ENCODE measurements at places on chromosomes 5 and 9.

- no peak for DNase-seq
Observed at GRCh38 chr5:173941758-173942401, 47.1 kb upstream of the C5orf47 start.

DNA sequence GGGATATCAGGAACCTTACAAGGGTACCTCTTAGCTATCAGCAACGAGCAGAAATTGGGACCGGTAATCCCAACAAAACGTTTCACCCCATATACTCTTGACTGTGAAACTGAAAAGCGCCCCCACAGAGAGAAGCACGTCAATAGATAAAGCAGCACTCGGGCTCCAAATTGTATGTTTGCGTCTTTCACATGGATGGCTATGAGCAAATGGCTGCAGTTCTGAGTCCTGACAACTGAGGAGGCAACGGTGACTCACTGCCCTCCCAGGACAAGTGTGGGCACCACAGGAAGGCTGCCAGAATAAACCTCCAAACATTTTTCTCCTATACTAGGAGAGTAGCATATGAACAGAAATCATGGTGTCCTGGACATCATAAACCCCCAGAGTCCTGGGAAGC is 36.6 kb downstream of the SEMA4D start:
- peak; percentile 1 for DNase-seq

- DNase-seq: no peak
Observed at GRCh38 chr9:21800931-21801682, 1.3 kb upstream of the MTAP start.

- no peak for DNase-seq
Observed at GRCh38 chr9:81886665-81887064, 41.6 kb upstream of the SPATA31D4 start.

- DNase-seq: no peak
Observed at GRCh38 chr5:180326989-180327565, 26.1 kb downstream of the GFPT2 start.

DNA sequence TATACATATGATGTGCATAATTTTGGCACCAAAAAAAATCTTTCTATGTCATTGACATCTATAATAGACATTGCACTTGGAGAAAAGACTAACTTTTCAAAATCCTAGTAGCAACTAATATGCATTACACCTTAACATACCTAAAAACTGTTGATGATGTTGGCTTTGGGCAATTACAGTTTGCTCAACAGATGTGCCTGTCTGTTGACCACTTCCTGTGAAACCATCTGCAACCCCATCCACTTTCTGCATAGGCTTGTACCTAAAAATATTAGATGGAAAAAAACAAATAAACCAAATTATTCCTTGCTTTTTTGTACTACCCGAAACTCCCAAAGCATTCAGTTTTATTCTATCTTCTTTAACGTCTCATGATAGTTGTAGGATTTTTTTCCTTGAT is 248.6 kb downstream of the RFX3 start:
- no peak for DNase-seq

GRCh38 chr5:35488791-35489190 is 128.9 kb upstream of the SPEF2 start:
- no peak for DNase-seq

DNA sequence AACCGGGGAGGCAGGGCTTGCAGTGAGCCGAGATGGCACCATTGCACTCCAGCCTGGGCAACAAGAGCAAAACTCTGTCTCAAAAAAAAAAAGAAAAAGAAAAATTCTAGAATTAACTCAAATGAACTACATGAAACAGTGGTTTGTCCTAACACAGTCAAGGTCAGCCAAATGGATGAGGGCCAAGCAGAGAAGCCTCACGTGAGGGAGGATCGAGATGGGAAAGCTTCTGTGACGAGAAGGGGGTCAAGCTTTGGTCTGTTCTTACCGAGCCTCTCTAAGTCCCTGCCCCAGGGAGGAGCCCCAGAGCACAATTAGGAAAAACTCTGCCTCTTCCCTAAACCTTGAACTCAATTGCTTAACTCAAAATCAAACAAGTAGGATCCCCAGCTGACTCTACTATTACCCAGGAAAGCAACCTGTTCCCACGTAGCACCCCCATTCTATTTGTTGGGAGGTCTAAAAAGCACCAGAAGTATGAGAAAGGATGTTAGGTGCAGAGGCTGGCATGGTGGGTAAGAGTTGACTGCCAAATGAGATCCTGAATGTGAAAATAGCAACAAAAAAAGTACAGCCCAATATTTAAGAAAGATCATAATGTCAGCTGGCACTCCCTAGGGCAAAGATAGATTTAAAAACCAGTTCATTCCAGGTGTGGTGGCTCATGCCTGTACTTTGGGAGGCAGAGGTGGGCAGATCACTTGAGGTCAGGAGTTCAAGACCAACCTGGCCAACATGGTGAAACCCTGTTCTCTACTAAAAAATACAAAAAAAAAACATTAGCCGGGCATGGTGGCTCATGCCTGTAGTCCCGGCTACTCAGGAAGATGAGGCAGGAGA is 7.2 kb downstream of the ALDH7A1 start:
- no peak for DNase-seq

DNA sequence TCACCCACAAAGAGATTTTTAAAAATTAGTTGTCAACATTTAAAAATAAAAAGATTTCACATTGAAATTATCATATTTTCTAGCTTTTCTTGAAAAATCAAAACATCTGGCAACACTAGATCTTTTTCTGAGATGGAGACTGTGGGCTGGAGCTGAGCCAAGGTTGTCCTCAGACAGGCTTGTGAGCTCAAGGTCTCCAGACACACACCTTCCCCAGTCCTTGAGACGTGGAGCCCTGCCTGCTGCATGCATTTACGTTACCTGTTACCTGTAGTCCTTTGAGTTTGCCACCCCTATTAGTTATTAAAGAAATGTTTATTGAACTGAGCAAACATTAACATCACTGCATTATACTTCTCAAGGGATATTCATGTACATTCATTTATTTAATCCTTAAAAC is 87.5 kb upstream of the TLE1 start:
- DNase-seq: no peak

- no peak for DNase-seq
Observed at GRCh38 chr9:95048225-95049087, 269.1 kb downstream of the FANCC start.

- DNase-seq: no peak
Observed at GRCh38 chr5:176538230-176538988, 1.2 kb upstream of the RNF44 start.

DNA sequence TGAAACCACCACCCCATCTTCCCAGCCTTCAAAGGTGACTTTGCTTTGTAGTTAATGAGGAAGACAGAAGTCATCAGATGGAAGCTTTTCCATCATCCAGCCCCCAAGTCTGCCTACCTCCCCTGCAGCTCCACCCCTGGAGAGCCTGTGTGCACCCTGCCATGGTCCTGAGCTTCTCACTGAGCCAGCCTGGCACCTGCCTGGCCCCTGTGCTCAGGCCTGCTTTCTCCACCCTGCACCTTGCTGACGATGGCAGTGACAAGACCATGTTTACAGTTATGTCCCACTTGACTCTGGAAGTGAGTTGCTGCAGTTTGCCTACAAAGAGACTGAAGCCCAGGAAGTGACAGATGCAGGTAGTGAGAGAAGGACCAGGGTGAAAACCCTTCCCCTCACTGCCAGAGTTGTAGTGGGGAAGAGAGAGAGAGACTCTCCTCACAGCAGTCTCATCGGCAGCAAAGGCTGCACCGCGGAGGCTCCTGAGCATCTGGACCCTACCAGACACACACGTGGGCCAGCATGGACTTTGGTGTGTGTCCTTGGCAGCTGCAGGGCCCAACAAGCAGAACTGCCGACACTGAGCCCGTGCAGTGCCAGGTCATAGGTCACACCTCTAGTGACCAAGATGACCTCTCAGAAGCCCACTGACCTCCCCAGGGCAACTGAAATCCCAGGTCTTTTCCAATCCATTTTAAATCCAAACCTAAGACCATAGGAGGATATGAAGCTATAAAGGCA is 107.1 kb downstream of the CACNA1B start:
- no peak for DNase-seq

DNA sequence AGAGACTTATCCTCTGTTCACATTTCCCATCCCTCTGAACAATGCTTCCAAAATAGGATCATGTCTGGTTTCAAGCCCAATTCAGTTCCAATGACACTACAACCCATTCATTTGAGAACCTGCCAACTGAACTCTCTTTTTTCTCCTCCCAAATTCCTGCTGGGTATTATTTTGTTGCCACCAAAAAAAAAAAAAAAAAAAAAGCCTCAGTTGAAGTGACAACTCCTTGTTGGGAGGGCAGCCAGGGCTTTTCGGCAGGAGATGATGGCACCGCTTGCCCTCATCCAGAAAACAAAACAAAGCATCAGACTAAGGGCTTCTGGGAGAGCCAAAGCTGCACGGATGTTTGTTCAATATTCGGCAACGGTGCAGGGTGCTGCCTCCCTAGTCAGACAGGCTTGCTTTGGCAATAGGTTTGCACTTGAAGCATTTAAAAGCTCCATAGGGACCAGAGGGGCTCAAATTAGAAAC is 30.6 kb upstream of the TRIM32 start:
- no peak for DNase-seq

- DNase-seq: no peak
Observed at GRCh38 chr5:66694036-66694435, 97.8 kb downstream of the MAST4 start.

GRCh38 chr9:113137196-113138168 is 13.3 kb upstream of the SLC31A2 start:
- DNase-seq: no peak

GRCh38 chr9:93568169-93568568 is 8.2 kb upstream of the PHF2 start:
- DNase-seq: no peak

- DNase-seq: no peak
Observed at GRCh38 chr9:81586786-81587185, 102.6 kb downstream of the TLE1 start.

DNA sequence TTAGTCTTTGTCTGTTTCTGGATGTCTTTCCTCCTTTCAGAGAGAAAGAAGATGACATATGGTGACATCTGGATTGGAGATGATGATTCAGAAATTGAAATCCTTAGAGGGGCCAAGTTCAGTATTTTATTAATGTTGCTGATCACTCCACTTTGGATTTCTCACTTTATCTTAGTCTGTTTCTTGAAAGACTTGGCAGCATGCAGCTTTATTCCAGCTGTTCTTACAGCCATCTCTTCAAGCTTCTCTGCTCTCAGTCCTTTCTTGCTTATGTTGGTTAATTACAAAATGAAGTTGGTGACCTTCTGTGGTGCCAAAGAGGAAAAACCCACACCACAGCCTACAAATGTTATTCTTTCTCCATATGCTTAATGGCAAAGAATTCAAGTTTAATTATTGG is 62.1 kb downstream of the SNCAIP start:
- no peak for DNase-seq

DNA sequence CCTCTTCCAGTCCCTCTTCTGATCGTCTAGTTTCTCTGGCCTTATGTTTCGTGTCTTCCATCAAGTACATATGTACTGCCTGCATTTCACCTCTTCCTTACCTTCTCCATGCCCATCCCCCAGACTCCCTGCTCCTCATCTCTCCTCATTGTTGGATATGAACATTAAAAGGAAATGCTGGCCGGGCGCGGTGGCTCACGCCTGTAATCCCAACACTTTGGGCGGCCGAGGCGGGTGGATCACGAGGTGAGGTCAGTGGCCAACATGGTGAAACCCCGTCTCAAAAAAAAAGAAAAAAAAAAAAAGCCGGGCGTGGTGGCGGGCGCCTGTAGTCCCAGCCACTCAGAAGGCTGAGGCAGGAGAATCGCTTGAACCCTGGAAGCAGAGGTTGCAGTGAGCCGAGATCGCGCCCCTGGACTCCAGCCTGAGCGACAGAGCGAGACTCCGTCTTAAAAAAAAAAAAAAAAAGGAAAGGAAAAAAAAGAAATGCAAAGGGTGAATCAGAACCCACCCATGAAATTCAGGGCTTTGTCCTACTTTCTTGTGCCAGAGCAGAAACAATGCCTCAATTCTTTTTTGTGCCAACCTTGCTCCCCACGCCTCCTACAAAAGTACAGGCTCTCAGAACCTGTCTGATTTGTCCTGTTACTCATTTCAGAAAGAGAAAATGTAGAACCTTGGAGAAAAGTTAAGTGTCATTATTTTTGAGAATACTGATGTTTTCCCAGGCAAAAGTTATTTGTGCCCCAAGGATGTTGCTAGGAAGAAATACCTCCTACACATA is 1.5 kb upstream of the ZFR start:
- no peak for DNase-seq

- DNase-seq: no peak
Observed at GRCh38 chr9:33246269-33246860, 6.4 kb downstream of the SPINK4 start.

- no peak for DNase-seq
Observed at GRCh38 chr5:116787570-116787969, 212.9 kb upstream of the SEMA6A start.

DNA sequence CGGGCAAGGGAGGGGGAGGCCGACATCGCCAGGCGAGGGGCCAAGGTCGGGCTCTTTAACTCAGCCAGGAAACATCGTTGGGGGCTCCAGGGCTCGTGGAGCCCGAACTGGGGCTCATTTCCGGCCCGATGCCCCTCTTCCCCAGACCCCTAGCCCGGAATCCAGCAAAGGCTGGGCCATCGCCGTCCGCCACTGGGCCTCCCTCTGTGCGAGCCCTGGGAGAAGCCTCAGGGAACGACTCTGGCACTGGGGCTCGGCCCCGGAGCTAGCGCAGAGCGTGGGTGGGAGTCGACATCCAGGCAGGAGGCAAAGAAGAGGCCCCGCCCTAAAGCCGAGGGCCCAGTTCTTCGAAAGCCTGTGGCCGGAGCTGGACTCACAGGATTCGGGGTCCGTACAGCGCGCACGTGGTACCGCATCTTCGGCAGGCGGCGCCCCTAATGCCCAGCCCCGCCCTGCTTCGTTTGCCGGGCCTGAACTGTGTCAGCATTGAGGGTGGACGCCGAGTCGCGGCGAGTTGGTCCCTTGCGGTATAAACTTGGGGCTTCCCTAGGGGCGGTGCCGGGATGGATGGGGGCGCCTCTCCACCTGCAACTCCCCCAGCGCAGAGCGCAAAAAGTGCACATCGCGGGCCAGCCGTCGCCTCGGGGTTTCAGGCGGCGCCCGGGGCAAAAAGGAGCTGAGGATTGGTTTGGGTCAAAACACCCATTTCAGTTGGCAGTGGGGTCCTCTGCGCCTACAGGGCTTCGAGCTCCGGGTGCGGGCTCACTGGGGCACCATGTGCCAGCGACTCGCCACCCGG is 3.6 kb upstream of the PAX5 start:
- no peak for DNase-seq

GRCh38 chr5:149489605-149490037 is 61.6 kb downstream of the CSNK1A1 start:
- no peak for DNase-seq

- no peak for DNase-seq
Observed at GRCh38 chr5:176730815-176731475, 79.4 kb upstream of the UNC5A start.

- DNase-seq: no peak
Observed at GRCh38 chr5:141903261-141903660, 20.4 kb upstream of the DELE1 start.

GRCh38 chr9:76642074-76642473 is 122.2 kb upstream of the PCA3 start:
- no peak for DNase-seq

DNA sequence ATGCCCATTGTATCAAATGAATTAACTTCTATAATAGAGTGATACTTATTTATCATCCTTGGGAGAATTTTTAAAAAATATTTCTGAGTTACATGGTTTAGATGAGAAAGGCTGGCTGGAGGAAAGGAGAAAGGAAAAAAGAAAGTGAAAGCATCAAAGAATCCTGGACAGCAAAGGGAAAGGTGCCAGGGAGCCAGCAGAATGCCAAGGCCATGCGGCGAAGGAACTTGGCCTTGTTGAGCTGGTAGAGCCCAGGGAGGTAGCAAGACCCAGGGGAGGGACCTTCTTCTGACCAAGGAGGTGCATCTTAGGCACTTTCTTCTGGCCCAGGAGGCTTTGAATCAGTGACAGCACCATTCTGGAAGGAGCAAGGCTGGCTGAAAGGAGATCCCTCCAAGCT is 240.5 kb downstream of the ENC1 start:
- no peak for DNase-seq

GRCh38 chr5:43973318-43973717 is 370.3 kb downstream of the NNT start:
- no peak for DNase-seq

All from HS-27A (cell line).